ENCODE measurements at places on chromosomes 13 and 19. TPM values are rescaled to one million over a fixed set of nuclear protein-coding genes. Genes with fewer than 3 reads are reported as not detected.

Gene SGCG
- polyA plus RNA-seq = 1.5 TPM

- no peak for DNase-seq
Observed at GRCh38 chr19:41746593-41747227, 8.6 kb upstream of the CEACAM6 start.

DNA sequence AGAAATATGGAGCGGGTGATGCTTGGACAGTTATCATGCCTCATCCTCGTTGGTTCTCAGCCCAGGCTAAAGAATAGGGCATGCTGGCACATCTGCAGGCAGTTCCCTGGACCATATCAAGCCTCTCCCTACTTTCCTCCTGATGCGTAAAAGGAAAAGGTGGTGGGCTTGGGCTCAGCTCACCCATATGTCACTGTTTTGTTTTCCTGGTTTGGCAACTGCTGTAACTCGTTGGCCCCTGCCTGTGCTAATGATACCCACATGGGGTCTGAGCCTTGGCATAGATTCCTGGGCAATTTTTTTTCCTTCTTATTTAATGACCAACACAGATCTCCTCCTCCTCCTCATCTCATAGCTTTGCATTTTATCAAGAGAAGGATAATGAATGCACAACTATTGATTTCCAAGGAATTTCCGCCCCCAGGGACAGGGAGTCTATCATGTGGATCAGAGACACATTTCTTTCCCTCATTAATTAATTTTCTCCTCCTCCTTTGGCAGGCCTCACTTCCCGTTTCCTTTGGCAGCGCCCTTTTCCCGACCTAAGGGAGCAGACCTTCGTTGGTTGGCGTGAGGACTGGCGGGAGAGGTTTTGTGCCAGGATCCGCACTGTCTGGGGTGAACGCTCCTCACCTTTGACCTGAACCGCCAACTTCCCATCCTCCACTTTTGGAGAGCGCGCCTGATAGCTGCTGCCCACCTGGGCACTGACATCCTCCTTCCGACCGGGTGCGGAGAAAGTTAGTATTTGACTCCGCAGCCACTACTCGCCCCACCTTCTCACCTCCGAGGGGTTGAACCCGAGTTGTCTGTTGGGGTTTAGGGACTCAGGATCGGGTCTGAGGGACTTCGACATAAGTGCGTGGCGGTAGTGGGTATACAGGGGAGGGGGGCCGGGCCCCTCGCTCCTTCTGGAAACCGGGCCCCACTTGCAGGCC lies 3.4 kb upstream of the POU4F1 start:
- no peak for DNase-seq

Gene SELENOV
- not detected for polyA plus RNA-seq

Measured in urinary bladder (tissue), 4 donors.